Bronchial epithelial cell (primary cell): ENCODE measurements at places on chromosomes 7 and 10. TPM values are rescaled to one million over a fixed set of nuclear protein-coding genes. Genes with fewer than 3 reads are reported as not detected.

DNA sequence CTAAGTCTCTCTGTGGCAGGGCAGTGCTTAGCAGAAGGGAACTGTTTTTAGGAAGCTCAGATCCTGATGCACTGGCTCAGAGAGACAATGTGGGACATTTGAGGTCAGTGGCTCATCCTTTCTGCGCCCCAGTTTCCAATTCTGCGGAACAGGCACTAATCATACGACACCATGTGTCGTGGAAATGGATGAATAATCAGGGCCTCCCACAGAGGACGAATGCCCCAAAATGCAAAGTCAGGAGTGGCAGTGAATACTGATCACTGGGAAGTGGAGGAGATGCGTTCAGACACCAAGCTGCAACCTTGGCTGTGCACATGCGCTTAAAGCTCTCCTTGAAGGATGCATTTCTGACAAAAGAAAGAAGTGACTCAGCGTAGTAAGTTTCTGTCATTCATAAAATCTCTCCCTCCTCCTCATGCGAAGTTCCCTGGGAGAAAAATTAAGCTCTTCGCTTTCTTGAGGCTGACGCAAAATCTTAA, 21.9 kb upstream of the ECHDC3 start:
- DNase-seq = no peak

The C10orf71 gene
- not detected in 2 replicates for total RNA-seq

DNA sequence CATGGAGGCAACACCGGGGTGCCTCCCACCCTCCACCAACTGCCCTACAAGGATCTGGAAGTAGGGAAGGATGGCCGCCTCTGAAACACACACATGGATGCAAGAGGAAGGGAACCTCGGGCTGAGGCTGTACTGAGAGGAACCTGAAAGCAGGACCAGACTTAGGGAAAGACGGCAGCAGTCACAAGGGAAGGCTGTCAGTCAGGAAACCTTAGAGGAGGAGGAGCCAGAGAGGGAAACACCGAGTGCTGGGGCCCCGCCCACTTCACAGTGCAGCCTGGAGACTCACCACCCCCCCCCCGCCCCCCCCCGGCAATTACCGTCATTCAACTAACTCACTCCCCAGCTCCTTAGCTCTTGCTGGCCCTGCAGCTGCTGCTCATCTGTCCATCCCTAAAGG, 2.5 kb downstream of the CYREN start:
- DNase-seq = no peak

GRCh38 chr7:69395061-69395714, 203.1 kb upstream of the AUTS2 start:
- no peak for DNase-seq

DNA sequence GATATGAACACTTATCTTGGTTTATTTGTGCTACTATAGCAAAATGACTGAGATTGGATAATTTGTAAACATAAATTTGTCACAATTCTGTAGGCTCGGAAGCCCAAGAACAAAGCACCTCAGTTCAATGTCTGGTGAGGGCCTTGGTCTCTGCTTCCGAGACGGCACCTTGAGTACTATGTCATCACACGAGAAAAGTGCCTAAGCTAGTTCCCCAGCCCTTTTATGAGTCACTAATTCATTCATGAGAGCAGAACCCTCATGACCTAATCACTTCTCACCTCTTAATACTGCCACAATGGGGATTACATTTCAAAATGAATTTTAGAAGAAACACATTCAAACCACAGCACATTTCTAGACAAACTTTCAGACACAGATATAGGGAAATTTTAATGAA, 52.0 kb upstream of the PRSS1 start:
- DNase-seq = peak; percentile 85

GRCh38 chr10:31490858-31491504, 172.0 kb downstream of the ZEB1 start:
- peak; percentile 41 for DNase-seq

DNA sequence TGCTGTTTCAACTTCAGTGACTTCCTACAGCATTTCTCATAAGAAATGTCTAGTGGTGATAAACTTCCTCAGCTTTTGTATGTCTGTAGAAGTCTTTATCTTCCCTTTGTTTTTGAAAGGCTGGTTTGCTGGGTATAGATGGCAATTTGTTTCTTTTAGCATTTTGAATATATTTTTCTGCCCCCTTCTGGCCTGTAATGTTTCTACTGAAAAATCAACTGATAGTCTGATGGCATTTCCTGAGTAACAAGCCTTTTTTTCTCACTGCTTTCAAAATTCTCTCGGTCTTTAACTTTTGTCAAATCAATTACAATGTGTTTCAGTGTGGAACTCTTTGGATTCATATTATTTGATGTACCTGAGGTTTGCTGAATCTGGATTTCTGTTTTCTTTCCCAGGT, 487.1 kb downstream of the ATRNL1 start:
- DNase-seq = no peak

GRCh38 chr10:77179015-77179695, 458.5 kb downstream of the KCNMA1 start:
- DNase-seq = peak; percentile 83

The GDF2 gene
- total RNA-seq = not detected in 2 replicates
